Activated T-helper 17 cell treated with anti-CD3 and anti-CD28 coated beads, Interleukin-2, amount 50 U/mL, for 72 hours (primary cell): ENCODE measurements at places on chromosomes 1 and 21. TPM values are rescaled to one million over a fixed set of nuclear protein-coding genes. Genes with fewer than 3 reads are reported as not detected.

LEFTY2 gene
- total RNA-seq = not detected

DYNLT4 gene
- 0.56 TPM for total RNA-seq

CGN gene
- 5.5 TPM for total RNA-seq

OR2C3 gene
- total RNA-seq = not detected

KCNK1 gene
- 3.4 TPM for total RNA-seq

CYP4Z1 gene
- not detected for total RNA-seq

MTF2 gene
- 58.5 TPM for total RNA-seq

TENT5C gene
- total RNA-seq = 37.1 TPM

FCN3 gene
- total RNA-seq = not detected

PDE9A gene
- 0.95 TPM for total RNA-seq
